Bronchial epithelial cell (primary cell): ENCODE measurements at places on chromosomes 1 and 21.

GRCh38 chr1:48771561-48771960 is 5.1 kb downstream of the BEND5 start:
- no peak for DNase-seq

- DNase-seq = no peak
These were observed 184.5 kb upstream of the TMEM51 start for GRCh38 chr1:14969006-14969405.

DNA sequence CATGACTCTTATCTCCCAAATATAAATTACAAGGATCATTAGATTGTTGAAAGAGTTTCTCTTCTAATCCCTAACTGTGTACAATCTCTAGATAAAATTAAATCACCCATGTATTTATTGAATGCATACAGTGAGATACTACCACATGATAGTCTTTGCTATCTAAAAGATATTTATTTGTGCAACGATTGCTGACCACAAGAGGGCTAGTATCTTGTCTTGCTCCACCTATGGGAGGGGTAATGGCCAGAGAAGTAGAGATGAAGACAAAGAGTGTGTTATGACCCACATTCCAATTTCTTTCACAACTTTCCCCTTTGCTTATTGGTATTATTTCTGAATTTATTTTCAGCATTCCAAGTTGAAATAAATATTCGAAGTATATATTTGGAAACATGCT is 13.7 kb downstream of the PYHIN1 start:
- DNase-seq = no peak

DNA sequence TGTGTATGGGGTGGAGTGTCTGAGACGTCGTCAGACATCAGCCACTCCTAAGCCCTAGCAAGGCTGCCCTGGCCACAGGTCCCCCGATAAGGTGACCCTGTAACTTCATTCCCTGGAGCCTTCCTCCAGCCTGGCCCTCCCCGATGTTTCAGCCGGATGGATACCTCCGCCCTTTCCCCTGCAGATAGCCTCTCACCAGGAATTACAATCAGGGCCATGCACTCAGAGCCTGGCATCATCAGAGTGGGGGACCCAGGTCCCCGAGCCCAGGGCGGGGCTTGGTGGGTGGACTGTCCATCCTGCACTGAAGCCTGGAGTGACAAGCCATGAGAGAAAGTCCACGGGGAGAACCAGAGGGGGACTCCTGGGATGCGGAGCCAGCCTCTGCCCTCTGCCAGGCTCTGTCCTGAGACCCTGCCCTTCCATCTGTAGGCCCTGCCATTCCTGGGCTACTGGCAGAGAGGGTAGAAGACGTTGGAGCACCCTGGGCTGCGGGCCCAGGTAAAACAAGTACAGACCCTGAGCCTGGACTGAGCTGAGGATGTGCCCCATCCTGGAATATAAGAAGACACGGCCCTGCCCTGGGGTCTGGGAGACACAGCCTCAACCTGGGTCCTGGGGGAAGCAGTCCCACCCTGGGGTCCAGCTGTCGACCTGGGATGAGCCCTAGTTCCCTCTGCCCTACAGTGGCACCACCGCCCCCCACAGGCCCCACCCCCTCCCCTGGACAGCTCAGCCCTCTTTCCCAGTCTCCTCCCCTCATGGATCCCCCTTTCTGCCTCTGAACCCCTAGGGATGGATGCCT is 16.8 kb upstream of the ARF1 start:
- DNase-seq = no peak

DNA sequence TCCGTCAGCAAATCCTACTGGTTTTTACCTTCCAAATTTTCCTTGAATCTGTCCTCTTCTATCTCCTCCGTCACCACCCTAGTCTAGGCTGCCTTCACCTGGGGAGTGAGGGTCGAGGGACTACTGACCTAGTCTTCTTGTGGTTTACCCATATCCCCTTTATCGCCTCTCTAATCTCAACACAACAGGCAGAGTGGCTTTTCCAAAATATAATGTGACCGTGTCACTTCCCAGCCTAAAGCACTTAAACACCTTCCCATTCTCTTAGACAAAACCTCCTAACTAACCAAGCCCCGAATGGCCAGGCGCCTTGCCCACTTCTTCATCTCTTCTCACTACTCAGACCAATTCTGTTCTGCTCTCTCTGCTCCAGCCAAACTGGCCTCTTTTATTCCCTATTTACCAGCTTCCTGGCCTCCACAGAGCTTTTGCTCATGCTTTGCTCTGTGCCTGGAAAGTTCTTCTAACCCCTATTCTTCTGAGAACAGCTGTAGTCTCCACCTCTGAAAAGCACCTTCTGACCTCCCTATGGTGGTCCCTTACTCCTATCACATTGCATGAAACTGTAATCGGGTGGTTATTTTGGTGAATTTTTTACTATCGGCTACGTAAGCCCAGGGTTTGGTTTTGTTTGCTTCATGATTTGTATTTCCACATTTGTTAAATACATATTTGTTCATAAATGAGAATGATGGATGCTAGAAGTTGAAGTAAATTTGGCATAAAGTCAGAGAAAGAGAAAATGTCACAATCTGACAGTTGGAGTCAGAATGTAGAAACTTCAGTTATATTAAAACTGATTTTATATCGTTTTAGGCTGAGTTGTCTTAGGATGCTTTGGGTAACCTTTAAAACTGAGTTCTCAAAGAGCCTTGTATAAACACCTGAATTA is 1.2 kb upstream of the NBPF1 start:
- no peak for DNase-seq

DNA sequence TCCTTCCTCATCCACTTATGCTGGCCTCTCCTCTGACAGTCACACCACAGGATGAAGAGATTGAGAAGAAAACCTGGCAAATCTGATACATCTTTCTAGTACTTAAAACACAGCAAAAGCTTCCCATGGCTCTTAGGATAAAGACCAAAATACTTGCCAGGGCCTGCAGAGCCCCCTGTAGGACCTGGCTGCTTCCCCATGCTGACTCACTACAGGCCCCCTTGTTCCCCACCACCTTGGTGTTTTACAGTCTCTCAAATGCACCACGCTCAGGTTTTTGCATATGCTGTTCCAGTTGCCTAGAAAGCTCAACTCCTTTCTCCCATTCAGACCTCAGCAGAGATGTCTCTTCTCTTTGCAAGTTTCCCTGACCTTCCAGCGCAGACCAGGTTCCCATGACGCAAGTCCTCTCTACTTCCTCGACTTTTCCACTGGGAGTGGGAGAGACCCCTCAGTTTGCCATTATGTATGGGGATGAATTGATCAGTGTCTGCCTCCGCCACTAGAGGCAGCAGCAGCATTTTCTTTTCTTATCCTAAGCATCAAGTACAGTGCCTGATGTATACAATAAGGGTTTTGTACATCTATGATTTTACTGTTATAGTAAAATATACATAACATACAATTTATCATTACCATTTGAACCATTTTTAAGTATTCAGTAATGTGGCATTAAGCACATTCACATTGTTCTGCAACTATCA is 113.8 kb upstream of the C8B start:
- DNase-seq = peak; percentile 7

- DNase-seq = no peak
These were observed 40.7 kb upstream of the SLC5A9 start for GRCh38 chr1:48181669-48182367.
